ENCODE measurements at places on chromosomes 16 and 17. TPM values are rescaled to one million over a fixed set of nuclear protein-coding genes. Genes with fewer than 3 reads are reported as not detected.

DNA sequence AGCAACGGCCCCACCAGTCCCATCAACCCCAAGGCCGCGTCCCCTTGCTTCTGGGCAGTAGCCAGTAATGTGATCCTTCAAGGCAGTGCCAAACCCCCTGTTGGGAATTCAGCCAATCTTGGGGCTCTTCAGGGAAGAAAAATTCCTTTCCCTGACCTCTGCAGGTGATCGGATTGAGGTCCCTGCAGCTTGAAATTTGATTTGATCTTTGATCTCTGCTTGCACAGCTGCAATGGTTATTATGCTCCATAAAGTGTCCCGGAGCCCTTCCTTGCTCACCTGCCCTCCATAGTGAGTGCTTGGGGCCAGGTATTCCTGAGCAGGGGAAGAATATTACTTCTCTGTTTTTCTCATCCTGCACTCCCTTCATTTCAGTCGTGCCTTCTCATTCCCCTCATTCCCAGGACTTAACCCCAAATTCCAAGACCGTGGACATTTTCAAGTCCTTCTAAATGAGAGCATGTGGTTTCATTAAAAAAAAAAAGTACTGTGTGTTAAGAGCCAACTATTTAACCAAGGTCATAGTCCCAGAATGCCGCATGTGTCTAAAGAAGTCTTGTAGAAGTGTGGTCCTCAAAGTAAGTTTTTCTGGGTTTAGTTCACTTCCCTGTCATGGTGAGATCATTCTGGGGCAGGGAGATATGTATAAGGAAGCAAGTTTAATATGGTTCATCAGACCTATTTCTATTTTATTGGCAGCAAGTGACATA is 56.3 kb downstream of the SOX9 start:
- H3K36me3 ChIP-seq, result no peaks in the 10 kb centered on the region
- H3K4me1 ChIP-seq, result no peaks in the 10 kb centered on the region
- no peaks in the 10 kb centered on the region for H3K27me3 ChIP-seq

GRCh38 chr16:10575506-10576130 is 4.8 kb downstream of the EMP2 start:
- peaks cover 64% of the 10 kb centered on the region for H3K4me1 ChIP-seq
- H3K36me3 ChIP-seq, result peaks cover 15% of the 10 kb centered on the region
- H3K27me3 ChIP-seq, result peaks cover 6% of the 10 kb centered on the region

KRT31 gene
- total RNA-seq, result not detected

GPR142 gene
- total RNA-seq, result not detected

KRTAP2-1 gene
- not detected for total RNA-seq

GLYR1 gene
- total RNA-seq, result 89.3 TPM

MYH2 gene
- total RNA-seq, result 0.06 TPM

Data from lower lobe of right lung (tissue), 2 donors.